ENCODE measurements at places on chromosomes 7 and 10. TPM values are rescaled to one million over a fixed set of nuclear protein-coding genes. Genes with fewer than 3 reads are reported as not detected.
A peak's percentile ranks its signal among the peaks of the same experiment; 100 is the strongest.

CNPY1 gene
- not detected for polyA plus RNA-seq

TSPAN15 gene
- polyA plus RNA-seq, result 20.2 TPM

DNA sequence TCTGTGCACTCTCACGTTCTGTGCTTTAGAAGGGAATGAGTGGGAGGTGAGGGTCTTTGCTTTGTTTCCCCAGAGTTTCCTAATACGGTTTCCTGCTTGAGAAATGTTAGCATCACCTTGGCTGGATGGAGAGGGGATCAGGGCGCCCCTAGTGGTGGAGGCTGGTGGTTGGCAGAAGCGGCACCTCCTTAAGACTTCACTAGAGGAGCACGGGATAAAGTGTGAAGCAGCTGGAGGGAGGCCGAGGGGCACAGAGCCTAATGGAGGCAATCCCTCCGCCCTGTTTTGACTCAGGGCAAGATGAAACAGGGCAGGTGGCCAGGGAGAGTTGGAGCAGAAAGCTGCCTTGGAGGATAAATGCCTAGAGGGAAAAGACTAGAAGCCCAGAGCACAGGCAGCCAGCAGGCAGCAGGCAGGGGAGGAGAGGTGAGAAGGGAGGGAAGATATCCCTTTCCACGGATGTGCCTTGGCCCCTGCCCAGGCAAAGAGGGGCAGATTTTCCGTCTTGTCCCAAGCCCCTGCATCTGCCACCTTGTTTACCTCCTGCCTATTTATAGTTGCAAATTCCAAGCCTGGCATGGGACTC is 56.0 kb upstream of the BTRC start:
- peak; percentile 68 for DNase-seq
- no peak overlapping the region for H3K4me3 ChIP-seq
- no peaks in the 10 kb centered on the region for H3K36me3 ChIP-seq
- H3K27me3 ChIP-seq, result peaks cover 5% of the 10 kb centered on the region

GRCh38 chr10:60679388-60679990 is 98.8 kb upstream of the CDK1 start:
- no peak overlapping the region for H3K4me3 ChIP-seq
- H3K27ac ChIP-seq, result no peak overlapping the region
- H3K27me3 ChIP-seq, result no peaks in the 10 kb centered on the region
- H3K4me1 ChIP-seq, result no peaks in the 10 kb centered on the region
- no peak for DNase-seq

DNA sequence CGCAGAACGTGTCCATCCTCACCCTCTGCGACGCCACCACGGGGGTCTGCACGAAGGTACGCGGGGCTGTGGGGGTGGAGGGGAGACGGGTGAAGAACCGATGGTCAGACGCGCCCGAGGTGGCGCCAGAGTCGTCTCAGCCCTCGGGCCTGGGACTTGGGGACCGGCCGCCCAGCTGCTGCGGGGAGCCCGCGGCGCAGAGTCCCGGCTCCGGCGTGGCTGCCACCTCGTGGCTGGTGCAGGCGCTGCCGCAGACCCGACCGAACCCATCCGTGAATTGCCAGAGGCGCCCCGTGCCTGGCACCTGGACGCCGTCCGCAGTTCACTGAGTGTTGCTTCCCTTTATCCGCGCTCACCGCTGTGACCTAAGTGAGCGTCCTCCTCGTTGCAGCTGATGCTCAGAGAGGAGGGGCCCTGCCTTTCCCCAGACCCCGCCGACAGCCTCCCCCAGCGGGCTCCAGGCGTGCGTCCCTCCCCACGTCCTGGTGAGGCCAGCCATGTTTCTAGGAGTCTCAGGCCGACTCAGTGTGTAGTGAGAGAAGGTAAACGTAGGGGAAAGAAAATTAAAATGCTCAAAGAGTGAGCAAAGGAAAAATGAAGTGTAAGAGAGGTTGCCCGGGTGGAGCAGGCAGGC is 208.7 kb downstream of the PAXIP1 start:
- H3K4me3 ChIP-seq, result no peak overlapping the region
- H3K4me1 ChIP-seq, result no peaks in the 10 kb centered on the region
- no peak for DNase-seq
- H3K27ac ChIP-seq, result no peak overlapping the region
- H3K36me3 ChIP-seq, result no peaks in the 10 kb centered on the region
- H3K27me3 ChIP-seq, result no peaks in the 10 kb centered on the region
